ENCODE measurements at places on chromosomes 3 and 15. TPM values are rescaled to one million over a fixed set of nuclear protein-coding genes. Genes with fewer than 3 reads are reported as not detected.

- no peak for DNase-seq
Measured at GRCh38 chr3:133475245-133476010, 75.6 kb downstream of the BFSP2 start.

DNA sequence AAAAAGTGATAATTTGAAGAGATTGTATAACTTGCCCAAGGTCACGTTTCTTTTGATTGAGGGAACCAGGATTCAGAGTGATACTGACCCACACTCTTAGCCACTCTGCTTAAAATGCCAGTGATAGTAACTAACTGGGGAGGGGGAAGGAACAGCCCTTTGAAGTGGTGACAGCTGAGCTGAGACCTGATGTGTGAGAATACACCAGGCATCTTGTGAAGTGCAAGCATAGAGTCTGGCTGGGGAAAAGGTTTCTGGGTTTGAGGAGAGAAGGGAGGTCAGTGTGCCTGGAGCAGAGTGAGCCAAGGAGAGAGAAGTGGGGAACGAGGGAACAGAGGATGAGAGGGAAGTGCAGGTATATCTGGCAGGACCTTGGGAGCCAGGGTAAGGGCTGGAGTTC is 35.4 kb upstream of the SCAANT1 start:
- no peak for DNase-seq

DNA sequence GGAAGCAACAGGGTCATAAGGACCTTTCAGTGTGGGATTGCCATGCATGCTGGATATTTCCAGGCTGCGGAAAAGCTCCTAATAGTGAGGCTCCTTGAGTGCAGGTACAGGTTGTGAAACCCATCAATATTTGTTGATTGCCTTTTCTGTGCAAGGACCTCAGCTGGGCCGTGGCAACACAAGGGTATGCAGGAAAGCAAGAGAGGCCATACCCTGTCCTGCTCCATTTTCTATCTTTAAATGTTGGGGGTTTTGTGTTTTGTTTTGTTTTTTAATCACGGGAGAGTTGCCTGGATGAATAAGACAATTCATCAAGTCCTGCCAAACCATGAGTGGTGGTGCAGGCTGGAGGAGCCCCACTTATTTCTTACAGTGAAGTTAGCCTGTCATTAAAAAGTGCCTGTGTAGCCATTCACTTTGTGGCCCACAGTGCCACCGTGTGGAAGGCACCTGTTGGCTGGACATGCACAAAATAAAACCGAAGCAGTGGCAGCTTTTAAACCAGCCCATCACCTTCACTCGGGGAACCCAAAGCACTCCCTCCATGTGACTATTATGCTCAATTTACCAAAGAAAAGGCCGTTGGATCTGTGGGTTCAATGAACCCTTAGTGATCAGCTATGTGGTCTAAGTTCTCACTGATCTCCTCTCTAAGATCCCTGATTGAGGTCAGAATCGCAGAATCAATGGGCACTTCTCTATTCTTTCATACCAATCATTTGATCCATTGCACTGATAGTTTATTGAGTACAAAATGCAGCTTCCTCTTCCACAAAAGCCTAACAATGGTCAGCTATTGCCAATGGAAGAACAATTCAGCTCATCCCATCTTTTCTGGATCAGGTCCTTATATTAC is 42.2 kb downstream of the CLDN18 start:
- DNase-seq: peak; percentile 33

- peak; percentile 12 for DNase-seq
Measured at GRCh38 chr15:98904544-98904943, 103.0 kb downstream of the PGPEP1L start.

DNA sequence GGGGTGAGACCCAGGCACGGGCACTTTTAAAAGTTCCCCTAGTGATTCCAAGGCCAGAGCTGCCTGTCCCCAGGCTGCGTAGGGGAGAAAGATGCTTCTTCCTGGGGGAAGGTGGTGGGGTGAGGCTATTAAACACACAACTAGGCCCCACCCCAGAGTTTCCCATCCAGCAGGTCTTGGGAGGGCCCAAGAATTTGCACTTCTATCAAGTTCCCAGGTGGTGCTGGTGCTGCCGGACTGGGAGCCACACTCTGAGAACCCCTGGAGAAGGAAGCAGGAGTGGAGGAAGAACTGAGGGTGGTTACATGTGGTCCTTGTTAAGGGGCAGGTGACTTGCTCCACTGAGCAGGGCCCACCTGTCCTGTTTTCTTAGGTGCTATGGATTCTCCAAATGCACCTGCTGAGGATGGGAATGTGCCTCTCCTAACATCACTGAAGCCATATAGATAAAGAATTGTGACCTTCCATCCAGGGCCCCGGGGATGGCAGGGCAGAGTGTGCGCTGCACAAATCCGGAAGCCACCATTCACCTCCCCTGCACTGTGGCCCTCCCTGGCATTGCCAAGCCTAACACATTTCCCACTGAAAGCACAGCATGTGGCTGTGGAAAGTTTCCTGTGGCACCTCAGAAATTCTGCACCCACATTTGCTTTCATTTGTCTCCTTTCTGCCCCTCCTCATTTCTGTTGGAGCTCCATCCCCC is 111.5 kb upstream of the MEF2A start:
- DNase-seq: no peak

GRCh38 chr3:159189994-159190669 is 388.3 kb downstream of the MFSD1 start:
- no peak for DNase-seq

- DNase-seq: no peak
Measured at GRCh38 chr15:90138071-90138833, 36.0 kb upstream of the IDH2 start.

- peak; percentile 40 for DNase-seq
Measured at GRCh38 chr3:36944012-36944640, 728 bp downstream of the TRANK1 start.

DNA sequence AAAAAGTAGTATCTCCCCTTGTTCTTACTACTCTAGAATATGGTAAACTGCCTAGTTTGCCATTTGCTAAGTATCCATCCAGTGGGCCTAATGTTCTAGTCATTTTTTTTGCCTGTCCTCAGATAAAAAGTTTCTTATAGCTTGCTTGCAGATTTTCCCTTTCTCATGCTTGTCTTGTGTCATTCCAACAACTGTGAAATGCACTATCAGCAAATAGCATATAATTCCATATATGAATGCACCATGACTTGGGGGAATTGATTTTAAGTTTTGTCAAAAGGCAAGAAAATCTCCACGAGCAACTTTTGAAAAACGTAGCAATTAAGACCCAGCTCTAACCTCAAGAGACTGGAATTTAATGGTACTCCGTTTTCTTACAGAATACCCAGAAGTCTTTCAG is 286.2 kb upstream of the GPR149 start:
- no peak for DNase-seq

DNA sequence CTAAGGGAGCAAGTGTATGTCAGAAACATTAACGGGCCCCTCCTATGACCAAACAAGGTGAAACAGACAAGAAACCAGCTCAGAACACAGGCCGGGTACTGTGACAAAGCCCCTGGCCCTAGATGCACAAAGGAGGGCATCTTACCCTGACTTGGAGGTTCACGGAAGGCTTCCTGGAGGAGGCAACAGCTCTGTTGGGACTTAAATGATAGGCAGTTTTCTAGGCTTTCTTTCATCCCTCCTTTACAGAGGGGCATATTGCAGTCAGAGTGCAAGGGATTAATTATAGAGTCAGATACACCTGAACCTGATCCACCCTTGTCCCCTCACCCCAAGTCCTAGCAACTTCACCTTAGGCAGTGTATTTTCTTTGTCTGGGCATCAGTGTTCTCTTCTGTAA is 8.4 kb downstream of the EPHB3 start:
- no peak for DNase-seq

GRCh38 chr15:69724333-69724732 is 271.7 kb downstream of the RPLP1 start:
- no peak for DNase-seq

- DNase-seq: peak; percentile 36
Measured at GRCh38 chr3:52052831-52053306, 3.5 kb downstream of the DUSP7 start.

DNA sequence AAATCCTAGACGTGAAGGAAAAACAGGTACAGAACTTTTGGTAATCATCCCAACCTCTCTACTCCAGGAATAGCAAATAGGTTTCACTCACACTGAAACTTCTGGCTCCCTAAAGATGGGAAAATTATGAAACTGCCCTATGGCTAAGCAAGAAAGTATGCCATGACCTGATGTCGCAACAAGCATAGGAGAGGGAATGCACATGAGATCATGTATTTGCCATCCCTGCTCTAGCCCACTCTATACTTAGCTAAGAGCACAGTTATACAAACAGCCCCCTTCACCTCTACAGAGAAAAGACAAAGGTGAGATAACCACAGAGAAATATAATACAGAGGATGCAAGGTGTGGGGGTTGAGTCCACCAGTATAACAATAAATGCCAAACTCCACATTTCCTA is 102.7 kb downstream of the TBC1D5 start:
- DNase-seq: no peak

- peak; percentile 27 for DNase-seq
Measured at GRCh38 chr15:75694241-75695182, 18.1 kb downstream of the CSPG4 start.

DNA sequence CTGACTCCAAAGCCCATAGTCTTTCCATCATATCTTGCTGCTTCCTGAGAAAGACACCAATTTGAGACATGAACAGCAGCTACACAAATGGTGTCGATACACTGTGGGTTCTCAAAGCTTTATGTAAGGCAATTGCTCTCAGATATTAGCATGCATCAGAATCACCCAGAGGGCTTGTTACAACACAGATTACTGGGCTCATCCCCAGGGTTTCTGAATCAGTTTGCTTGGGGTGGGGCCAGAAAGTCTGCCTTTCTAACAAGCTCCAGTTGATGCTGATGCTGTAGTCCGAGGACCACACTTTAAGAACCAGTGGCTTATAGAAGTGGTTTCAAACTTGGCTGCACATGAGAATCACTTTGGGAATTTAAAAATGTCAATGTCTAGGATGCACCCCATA is 86.5 kb downstream of the SEMA6D start:
- no peak for DNase-seq

GRCh38 chr15:47788685-47789084 is 71.4 kb downstream of the SEMA6D start:
- DNase-seq: no peak

ILDR1 gene
- not detected for total RNA-seq

STRIT1 gene
- total RNA-seq: not detected

HHLA2 gene
- total RNA-seq: not detected

CCDC191 gene
- 5.4 TPM for total RNA-seq
